Esophagus squamous epithelium (tissue), 5 donors: ENCODE measurements at places on chromosomes 6 and 20.

DNA sequence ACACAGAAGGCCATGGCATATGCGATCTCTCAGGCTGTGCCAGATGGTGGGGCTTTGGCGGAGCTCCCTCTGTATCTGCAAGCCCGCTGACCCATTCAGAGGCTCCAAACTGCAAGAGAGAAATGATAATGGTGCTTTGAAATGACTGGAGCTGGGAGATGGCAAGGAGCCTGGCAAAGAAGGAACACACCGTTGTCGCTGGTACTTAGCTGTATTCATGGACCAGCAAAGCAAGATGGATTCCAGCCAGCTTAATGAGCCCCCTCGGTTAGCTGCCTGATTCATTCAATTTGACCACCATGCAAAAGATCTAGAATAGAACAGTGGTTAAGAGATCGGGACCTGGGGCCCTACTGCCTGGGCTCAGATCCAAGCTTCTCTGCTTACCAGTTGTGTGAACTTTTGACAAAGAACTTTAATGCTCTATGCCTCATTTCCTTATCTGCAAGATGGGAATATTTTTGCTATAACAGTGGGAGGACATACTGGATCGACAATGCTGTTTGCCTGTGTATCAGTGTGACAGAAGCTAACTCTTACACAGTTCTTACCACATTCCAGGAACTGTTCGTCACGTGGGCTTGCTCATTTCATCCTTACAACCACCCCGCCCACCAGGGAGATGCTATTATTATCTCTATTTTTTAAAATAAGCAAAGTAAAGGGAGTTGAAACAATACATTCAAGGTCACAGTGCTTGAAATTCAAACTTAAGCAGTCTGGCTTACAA, 317.8 kb upstream of the SULF2 start:
- DNase-seq: no peak

- no peak for DNase-seq
Measured at GRCh38 chr6:45502456-45502855, 124.7 kb upstream of the SUPT3H start.

GRCh38 chr6:81822568-81822967, 70.1 kb upstream of the TENT5A start:
- DNase-seq: no peak

- DNase-seq: no peak
Measured at GRCh38 chr20:20430066-20430465, 62.2 kb downstream of the INSM1 start.

DNA sequence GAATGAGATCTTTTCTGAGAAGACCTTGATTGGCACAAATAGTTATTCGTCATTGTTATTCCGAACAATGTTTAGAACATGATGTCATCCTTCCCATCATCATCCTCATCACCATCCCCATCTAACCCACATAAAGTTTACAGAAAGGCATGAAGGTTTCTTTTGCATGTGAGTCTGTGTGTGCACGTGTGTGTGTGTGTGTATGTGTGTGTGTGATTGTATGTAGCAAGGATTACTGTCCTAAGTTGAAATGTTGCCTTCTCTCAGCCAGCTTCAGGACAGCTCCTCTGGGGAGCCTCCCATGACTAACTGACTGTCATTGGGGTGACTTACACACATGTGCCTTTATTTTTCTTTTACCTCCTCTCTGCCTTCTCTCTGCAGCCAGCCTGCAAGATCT, 113.5 kb downstream of the SLC22A3 start:
- DNase-seq: no peak

GRCh38 chr6:139699335-139699734, 324.9 kb upstream of the CITED2 start:
- DNase-seq: no peak

GRCh38 chr20:34375977-34376430, 12.9 kb downstream of the ITCH start:
- no peak for DNase-seq

DNA sequence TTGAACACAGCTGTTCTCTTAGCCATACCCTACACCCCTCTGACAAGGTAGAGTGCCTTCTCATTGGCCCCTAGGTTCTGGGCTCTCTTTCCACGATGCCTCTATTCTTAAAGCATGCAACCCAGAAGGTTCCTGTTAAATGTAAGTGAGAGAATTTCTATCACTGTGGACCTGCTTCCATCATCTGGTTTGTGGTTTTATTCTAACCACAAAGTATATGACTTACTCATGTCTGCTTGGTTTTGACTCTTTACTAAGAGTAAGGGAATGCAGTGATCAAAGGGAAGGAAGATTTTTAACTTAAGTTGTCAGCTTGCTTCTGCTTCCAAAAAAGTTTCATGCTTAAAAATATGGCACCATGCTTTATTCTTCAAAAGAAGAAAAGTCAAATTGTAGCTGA, 80.2 kb downstream of the ANKEF1 start:
- no peak for DNase-seq

DNA sequence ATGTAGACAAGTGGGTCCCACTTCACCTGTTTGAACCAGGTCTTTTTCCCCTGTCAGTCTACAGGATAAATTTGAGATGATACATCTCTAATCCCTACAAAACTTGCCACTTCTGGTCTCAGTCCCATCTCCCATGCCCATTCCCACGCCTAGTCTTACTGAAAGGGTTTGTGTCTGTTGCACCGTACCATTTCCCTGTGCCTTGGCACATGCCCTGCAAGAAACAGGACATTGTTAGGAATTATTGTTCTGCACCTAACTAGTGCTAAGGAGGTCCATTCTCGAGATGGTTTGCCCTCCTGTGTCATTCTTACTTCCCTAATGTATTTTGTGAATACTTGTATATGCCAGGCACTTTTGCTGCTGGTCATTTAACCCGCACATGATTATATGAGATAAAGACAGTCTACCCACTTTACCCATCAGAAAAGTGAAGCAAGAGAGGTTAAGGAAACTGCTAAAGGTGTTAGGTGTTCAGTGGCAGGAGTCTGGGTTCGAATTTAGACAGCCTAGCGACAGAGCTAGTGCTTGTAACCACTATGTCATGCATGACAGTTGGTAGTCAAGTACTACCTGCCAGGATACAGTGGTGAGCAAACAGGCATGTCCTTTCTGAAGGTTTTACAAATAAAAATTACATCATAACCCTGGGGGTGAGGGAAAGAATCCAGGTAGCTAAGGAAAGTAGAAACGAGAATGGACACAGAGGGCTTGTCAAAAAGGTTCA, 12.7 kb downstream of the FAM217A start:
- DNase-seq: no peak

DNA sequence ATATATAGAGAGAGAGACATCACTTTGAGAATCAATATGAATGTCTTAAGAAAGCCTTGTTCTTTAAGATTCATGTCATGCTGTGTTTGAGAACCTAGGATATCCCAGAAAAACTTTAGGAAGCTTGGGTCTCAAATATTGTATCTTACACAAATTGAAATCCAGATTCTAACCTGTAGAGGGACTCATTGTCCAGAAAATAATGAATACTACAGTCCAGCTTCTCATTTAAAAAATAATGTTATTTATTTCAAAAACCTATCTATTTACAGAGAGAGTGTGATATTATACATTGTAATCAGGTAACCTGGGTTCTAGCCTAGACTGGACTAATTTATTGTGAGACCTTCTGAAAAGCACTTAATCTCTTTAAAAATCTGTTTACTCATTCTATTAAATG, 4.2 kb downstream of the RFX6 start:
- no peak for DNase-seq

DNA sequence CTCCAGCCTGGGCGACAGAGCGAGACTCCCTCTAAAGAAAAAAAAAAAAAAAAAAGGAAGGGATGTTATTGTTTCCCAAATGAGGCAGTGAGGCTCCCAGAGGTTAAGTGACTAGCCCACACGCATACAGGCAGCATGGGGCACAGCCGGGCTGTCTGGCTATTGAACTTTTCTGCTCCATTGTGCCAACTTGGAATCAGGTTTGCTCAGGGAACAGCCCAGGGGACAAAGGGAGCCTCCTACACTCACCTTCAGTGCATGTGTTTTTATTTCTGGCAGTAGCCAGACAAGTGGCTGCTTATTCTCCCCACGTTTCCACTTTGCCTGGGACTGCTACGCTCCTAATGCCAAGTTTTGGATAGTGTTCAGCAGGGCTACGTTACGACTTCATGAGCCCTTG, 10.7 kb downstream of the ETV7 start:
- no peak for DNase-seq

GRCh38 chr6:111592726-111593511, 12.8 kb downstream of the TRAF3IP2 start:
- no peak for DNase-seq

- DNase-seq: no peak
Measured at GRCh38 chr6:144321839-144322591, 36.9 kb downstream of the UTRN start.

GRCh38 chr6:30267423-30267822, 54.2 kb upstream of the TRIM26 start:
- DNase-seq: no peak

DNA sequence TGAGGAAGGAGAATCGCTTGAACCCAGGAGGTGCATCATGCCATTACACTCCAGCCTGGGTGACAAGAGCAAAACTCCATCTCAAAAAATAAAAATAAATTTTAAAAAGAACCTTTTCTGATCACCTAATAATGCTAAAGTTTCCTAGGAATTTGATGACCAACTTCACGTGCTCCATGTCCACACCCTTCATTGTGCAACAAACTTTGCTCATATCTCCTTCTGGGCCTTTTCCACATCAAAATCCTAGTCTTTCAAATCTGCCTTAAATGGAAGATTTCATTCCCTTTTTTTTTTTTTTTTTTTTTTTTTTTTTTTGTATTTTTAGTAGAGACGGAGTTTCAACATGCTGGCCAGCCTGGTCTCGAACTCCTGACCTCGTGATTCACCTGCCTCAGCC, 112.5 kb upstream of the LOC128125822 start:
- no peak for DNase-seq

- DNase-seq: no peak
Measured at GRCh38 chr6:150334790-150335783, 33.7 kb upstream of the IYD start.

GRCh38 chr6:26613201-26613600, 16.4 kb downstream of the ABT1 start:
- DNase-seq: no peak

GRCh38 chr6:150841697-150842096, 23.8 kb upstream of the MTHFD1L start:
- DNase-seq: no peak

DNA sequence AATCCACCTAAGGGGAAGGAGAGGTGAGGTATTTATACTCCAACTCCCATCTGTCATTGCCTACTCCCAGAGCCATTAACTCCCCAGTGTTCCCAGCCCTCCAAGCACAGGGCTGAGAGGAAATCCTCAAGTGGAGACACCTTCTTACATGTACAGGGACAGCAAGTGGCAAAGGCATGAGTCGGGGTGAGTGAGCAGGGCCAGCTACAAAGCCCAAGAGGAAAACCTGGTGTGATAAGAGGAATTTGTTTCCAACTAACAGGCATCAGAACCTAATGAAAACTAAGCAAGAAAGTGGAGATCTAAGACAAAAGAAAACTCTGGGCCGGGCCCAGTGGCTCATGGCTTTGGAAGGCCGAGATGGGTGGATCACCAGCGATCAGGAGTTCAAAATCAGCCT, 70.0 kb upstream of the SRSF6 start:
- no peak for DNase-seq

- DNase-seq: no peak
Measured at GRCh38 chr6:38180586-38180985, 361.1 kb downstream of the ZFAND3 start.

DNA sequence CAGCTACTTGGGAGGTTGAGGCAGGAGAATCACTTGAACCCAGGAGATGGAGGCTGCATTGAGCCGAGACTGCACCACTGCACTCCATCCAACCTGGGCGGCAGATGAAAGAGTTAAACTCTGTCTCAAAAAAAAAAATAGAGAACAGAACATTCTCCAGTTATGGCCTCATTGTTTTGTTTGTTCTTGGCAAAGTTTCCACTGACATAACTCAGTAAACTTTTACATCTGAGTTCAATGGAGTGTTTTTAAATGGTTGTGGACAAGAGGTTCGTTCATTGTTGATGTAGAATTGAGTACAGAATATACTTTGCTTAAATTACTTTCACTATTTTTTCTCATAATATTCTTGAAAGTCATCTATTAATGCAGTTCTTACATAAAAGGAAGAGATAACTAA, 42.2 kb upstream of the IFNGR1 start:
- no peak for DNase-seq

DNA sequence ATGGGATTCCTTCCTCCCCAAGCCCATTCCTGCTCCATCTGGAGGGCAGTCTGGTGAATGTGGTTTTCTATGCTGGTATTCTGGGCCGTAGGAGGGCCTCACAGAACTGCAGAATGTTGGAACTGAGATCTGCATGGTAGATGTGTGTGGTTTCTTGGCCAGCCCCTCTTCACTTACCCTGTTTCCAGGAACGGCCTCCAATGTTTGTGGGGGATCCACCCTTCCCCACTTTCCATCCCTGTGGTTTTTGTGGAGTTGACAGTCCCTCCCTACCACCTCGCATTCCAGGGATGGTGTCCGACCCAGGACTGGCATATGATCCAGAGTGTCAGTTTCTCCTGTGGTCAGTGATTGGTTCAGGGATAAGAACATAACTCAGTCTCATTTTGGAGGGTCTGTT, 26.7 kb upstream of the TMEM14A start:
- no peak for DNase-seq

DNA sequence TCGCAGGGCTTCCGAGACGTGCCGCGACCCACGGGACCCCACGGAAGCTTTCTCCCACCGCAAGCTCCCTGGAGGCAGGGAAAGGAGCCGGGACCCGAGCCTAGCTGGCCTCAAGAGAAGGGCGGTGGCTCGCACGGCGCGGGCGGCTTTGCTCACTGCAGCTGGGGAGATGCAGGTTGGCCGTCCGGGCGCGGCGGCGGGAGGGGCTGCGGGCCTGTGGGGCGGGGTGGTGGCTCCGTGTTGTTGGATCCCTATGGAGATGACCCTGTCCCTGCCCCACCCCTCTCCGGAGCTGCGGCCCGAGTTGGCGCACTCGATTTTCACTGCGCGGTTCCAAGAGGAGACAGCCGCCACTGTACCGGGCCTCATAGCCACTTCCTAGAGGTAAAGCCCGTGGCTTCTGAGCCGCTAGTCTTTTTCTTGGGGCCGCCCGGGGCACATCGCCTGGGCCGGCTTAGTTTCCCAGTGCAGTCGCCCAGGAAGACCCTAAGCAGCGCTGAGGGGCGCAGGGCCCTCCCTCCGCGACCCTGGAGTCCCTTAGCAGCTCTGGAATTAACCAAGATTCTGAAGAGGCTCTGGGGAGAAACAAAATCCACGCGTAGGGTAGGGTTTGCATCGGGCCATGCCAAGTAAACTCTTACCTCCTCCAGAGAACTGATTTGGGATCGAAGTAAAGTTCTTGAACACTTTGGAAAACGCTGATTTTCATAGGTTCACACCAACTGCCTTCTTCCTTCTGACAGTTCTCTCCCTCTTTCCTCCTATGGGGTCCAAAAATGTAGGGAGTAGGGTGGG, at the start of gene ECT2L:
TSS of gene ECT2L (plus strand) at position 279 of the 795 bp plus-strand sequence. CDS start 17,188 bp downstream, outside the sequence.
- no peak for DNase-seq

- no peak for DNase-seq
Measured at GRCh38 chr6:129306826-129307225, 403.2 kb downstream of the ARHGAP18 start.
